Osteoblast (primary cell): ENCODE measurements at places on chromosomes 7 and 10.

GRCh38 chr10:112985690-112986543 is 35.9 kb downstream of the TCF7L2 start:
- no peak for DNase-seq

DNA sequence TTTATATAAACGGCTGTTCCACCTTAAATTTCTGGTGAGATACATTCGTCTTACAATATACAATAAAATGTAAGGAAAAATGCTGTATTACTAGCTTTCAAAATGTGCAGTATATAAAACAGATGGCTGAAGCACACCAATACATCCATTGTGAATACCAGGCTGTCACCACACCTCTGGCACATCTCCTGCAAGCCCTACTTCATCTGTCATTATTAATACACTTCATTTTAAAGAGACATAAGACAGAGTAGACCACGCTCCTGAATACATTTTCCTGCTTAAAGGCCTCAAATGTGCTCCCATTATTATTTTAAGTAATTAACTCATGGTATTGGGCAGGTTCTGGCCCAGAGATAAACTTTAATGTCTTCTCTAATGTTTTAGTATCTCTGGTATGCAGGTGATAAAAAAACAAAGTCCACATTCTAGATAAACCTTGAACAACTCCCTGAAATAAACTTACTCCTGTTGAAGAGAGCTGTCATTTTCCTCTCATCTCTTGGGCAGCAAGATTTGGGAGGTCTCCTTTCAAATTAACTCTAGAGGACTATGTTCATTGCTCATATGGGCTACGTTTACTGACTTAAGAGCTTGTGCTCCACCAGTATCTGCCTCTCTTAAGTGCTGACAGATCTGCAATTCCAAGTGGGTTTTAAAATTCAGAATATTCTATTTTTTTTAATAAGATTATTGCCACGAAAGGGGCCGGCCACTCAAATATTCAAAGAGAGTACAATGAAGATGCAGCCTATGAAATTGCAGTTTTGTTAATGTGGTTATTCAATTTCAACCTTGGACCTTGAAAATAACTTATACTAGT is 396.5 kb upstream of the SEMA3D start:
- DNase-seq: no peak

GRCh38 chr10:119301397-119301796 is 94.0 kb downstream of the GRK5 start:
- peak; percentile 51 for DNase-seq

DNA sequence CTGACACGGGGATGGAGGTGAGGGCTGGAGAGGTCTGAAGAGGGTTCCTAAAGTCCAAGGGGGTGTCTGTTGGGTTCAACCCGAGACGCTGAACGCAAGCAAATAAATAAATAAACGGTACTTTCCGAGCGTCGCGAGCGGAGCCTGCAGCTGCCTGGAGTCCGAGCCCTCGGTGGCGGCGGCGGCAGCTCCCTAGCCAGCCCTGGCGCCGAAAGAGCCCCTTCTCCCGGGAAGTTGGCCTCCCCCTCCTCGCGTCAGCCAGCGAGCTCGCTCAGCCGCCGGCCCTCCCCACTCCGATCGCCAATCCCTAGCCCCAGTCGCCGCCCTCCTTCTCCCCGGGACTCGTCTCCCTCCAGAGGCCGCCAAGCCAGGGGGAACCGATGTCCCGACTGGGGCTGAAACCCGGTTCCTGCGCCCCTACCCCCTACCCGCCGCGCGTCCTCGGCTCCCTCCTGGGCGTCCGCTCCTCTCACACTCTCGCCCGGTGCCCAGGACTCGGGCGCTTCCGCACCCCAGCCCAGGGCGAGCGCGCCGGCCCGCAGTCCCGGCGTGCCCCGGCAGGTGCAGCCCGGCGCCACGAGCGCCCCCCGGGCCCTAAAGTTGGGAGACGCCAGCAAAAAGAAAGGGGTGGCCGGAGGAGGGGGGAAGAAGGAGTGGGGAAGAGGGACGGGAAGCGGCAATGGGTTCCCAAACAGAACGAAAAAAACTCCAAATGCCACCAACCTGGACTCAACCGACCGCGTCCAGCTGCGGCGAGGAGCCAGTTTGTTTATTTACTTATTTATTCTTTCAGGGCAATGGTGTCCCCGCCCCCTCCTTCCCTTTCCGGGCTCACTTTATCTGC is at the start of gene GFRA1:
GFRA1 (minus strand) TSS at position 767 of the 844 bp plus-strand sequence. CDS start 1,177 bp downstream, outside the sequence.
- DNase-seq: peak; percentile 92

- no peak for DNase-seq
These were observed 385.5 kb downstream of the SFMBT2 start for GRCh38 chr10:7025296-7025695.

GRCh38 chr10:48670978-48671913 is 13.4 kb upstream of the WDFY4 start:
- DNase-seq: no peak

GRCh38 chr10:62270020-62270419 is 1.4 kb upstream of the RTKN2 start:
- peak; percentile 74 for DNase-seq

DNA sequence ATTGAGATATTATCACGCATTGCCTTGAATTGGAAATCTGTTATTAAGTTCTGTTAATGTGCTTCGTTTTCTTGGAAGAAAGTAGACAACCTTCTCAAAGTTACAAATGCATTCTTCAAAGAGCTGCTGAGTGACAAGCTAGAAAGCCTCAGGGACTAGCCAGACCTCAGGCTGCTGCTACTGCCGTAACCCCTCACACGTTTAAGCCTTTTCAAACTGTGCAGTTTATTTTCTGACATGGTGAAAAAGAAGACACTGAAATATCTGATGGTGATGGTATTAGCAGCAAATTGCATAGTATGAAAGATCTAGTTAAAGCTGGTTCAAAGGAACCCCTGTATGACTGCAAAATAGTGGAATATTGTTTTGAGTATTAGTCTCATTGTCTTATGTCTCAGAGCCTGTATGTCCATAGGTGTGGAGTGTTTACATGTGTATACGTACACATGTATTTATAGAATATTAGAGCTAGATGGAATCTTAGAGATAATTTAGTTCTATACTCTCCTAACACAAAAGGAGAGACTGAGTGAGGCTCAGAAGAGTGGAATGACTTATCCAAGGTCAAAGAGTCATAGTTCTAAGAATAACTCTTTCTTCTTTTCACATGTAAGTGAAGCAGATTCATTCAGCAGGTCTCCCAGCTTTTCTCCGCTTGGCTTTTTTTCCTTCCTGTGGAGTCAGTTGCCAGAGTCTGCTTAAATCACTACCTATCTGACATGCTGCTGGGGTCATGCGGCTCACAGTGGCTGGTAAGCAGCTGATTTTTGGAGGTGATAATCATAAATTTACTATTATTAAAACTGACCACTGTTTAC is 431.9 kb downstream of the PLXDC2 start:
- no peak for DNase-seq

- DNase-seq: peak; percentile 87
These were observed 302.9 kb upstream of the PODXL start for GRCh38 chr7:131859147-131859821.

GRCh38 chr10:27252267-27253000 is 11.8 kb upstream of the ACBD5 start:
- peak; percentile 97 for DNase-seq

GRCh38 chr7:87628780-87629569 is 777 bp downstream of the RUNDC3B start:
- DNase-seq: peak; percentile 29

- no peak for DNase-seq
These were observed 42.0 kb downstream of the GPRIN2 start for GRCh38 chr10:46514431-46514861.

- DNase-seq: no peak
These were observed 36.0 kb upstream of the ABCB4 start for GRCh38 chr7:87511510-87511909.

DNA sequence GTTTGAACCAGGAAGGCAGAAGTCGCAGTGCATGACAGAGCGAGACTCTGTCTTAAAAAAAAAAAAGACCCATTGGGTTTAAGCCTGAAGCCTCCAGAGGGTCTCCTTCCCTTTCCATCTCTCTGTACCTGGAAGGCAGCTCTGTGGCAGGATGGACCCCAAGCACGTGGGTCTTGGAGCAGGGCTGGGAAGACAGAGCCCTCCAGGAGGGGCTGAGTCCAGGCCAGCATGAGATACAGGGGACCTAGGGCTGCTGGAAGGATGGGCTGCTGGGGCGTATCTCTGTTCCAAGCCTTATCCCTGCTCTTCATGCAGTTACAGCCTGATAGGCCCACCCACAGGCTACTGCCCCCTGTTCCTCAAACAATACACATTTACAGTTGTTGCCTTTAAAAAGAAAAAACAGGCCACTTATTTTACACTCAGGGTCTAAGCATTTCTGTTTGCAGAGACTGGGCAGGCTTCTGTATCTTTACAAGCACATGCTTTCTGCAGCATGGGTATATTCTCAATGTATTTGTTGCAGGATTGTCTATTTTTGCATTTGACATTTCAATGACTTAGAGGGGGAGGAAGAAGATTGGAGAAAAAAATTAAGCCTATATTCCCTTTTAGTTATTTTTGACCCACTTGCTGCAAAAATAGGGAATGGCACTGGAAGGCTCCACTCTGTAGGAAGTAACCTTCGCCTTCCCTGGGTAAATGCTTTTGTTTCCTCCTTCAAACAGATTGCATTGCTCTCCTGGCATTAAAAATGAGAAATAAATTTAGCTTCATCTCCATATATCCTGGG is 60.1 kb downstream of the FAM171A1 start:
- no peak for DNase-seq

GRCh38 chr10:96272316-96273280 is 1.2 kb upstream of the BLNK start:
- no peak for DNase-seq

GRCh38 chr10:105545101-105545500 is 904.0 kb downstream of the SORCS3 start:
- DNase-seq: no peak

DNA sequence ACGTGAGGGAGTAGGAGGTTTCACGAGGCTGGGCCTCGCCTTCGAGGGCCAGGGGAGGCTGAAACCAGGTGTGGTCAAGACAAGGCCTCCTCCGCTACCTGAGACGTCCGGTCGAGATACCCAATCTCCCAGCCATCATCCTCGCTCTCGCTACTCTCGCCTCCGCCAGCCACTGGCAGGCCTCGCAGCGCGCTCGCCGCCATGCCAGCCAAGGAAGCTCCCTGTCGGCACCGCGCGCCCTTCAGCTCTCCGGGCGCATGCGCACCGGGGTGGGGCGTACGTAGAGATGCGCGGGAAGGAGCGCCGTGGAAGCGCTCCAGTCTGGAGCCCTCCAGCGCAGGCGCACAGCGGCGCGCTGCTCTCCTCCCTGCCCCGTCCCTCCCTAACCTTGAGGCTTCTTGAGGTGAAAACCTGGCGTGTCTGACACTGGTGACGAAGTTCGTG is at the start of gene ASZ1:
ASZ1 (minus strand) TSS at position 236 of the 444 bp plus-strand sequence; CDS start at position 203, 33 bp downstream.
- DNase-seq: no peak

- no peak for DNase-seq
These were observed 29.3 kb upstream of the ETV1 start for GRCh38 chr7:14018751-14019150.

DNA sequence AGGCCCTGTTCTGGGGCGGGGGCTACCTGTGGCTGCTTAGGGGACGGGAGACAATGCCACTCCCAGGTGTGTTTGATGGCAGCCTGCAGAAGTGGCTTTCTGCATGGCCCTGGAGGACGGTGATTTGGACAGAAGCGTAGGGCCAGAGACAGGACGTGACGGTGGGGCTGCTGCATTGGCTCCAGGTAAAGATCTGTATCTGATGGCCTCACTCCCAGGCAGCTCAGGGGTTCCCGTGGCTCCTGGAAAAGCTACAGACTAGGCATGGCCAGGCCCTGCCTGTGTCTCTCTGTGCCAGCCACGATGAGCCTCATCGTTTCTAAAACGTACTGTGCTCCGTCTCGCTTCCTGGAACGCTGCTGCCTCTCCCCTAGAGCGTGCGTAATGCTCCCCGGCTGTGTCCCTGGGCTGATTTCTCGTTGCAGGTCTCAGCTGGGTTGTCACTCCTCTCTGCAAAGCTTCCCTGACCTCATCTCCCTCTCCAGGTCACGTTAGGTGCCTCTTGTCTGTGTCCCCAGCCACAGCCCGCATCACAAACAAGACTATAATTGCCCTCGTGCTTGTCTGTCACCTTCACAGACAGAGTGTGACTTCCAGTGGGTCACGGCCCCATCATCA is 12.6 kb downstream of the GTF2IRD1 start:
- DNase-seq: no peak

DNA sequence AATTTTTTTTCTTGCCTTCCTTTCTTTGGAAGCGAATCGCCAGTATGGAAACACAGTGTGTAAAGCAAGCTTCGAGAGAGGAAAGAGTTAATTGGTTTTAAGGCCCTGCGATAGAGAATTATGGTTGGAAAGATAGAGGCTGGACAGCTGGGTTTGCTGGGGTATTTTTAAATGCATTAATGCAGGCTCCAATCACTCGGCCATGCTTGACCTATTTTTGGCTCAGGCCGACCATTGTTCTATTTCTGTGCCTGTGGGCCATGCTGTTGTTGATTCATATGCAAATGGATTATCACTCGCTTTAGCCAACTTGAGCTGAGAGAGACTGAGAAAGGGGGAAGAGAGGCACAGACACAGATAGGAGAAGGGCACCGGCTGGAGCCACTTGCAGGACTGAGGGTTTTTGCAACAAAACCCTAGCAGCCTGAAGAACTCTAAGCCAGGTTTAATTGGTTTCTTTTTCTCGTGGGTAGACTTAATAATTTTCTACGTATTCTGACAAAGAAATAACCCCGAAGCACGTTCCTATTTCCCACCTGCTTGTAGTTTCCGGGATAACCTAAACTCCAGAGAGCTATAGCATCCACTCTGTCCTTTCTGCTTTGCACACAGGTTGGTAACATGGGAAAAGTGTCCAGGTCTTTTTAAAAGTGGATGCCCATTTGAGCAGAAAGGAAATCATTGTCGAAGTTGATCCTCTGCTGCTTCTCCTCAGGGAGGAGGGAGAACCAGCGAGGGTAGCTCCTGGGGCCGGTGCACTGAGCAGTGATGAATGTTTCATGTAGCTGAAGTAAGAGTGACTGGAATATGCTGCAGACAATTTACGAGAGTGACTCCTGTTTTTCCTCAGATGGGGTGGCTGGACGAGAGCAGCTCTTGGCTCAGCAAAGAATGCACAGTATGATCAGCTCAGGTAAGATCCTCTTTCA is at the start of gene HDAC9:
HDAC9 (plus strand) TSS at position 338 of the 929 bp plus-strand sequence; CDS start at position 892, 554 bp downstream.
- DNase-seq: no peak

DNA sequence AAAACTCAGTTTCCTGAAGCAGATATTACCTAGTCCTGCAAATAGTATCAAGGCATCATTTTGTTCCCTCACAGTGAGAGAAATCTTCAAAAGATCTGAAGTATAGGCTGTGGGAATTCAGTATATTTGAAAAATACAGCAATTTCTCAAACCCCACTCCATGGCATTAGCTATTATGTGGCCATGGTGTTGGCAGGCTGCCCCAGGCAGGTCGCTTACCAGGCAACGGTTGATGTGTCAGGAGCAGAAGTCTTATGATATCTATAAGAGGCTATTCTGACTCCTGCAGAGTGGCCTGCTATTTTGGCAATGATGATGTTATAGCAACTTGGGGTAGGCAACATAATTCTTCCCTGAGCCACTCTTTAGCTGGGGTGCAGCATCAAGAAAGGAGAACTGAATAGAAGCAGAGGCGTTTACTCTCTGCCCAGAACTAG is 187.9 kb downstream of the PLXDC2 start:
- peak; percentile 17 for DNase-seq

DNA sequence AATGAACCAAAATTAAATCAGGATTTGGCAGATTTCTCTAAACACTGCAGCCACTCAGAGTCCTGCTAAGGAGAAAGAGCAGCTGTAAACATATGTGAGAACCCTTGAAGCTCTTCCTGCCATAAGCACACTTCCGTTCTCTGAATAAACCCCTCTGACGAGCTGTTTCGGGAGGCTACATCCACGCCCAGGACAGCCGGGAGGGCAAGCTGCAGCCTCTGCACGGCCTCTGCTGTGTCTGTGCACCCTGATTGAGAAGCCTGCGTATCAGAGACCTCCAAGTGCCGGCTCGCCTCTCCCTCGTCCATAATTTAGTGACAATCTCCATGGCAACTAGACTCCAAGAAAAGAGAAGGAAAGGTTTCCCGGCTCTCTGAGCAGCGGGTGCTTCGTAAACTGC is 114.4 kb downstream of the PTPRN2 start:
- DNase-seq: no peak
